NCI-H2171 (cell line): ENCODE measurements at places on chromosomes 5 and 9.

DNA sequence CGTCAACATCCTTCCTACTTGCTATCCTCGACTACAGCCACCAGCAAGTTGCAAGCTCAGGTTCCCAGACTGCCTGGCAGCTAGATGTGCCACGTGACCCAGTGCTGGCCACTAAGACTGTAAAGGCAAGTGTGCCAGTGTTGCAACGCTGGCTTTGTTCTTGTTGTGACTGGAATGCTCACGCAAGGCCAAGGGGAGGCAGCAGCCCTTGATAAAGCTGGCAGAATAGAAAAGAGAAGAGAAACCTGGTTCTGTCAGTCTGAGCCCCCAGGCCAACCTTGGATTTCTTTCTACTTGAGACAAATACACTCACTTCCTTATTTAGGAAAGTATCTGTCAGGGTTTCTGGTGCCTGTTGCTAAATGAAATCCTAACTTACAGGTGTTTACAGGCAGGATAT is 113.0 kb downstream of the KLHL3 start:
- no peak for DNase-seq

- DNase-seq, result no peak
Measured at GRCh38 chr9:98363644-98364043, 108.2 kb upstream of the TBC1D2 start.

- peak; percentile 93 for DNase-seq
Measured at GRCh38 chr9:70131296-70131695, 87.6 kb downstream of the MAMDC2 start.

GRCh38 chr5:143426437-143426991 is 23.0 kb upstream of the NR3C1 start:
- no peak for DNase-seq

DNA sequence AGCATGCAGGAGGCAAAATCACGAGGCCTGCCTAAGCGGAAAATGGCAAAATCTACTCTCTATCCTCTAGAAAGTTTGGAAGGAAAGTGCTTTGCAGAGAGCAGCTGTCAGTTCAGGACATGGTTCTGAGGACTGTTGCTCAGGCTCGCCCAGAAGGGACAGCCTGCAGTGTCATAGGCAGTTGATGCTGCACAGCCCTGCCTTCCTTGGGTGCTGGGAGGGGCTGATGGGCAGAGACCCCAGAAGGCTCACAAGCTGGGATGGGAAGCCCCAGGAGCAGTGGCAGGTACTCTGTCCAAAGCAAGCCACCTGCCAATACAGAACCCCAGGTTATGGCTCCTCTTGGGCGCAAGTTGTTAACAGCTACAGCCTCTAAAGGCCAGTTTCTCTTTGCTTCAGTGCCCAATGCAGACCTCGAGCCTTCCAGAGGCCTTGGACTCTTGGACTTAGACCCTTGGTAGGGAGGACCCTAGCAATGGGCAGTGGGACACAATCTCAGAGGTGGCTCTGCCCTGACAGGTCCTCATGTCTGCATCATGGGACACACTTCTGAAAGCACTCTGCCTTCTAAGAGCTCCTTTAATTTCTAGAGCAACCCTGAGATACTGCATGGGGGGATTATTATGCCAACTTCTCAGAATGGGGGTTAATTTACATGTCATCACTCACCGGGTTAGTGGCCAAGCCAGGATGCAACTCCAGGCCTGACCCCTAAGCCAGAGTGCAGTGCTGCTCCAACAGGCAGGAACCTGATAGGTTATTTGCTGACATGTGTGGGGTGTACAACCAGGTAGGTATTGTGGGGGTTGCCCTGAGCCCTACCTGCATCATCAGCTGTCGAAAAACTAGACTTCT is 57.1 kb downstream of the MACROH2A1 start:
- DNase-seq, result no peak

DNA sequence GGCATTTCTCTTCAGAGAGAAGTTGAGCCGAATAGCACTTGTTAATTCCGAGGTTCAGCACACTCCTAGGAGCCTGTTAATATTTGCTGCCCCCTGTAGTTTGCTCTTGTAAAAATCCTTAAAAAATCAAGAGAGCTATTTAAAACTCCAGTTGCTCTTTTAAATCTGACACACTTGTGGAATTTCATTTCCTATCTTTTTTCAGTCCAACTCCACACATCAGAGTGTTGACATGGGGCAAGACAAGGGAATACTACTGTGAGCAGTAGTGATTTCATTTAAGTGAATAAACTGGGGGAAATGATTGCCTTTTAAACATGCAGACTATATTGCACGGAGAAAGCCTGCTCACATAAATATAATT is 1096.3 kb upstream of the DMAC1 start:
- DNase-seq, result no peak
